ENCODE measurements at places on chromosomes 3 and 15.

- DNase-seq, result no peak
Observed at GRCh38 chr3:119595639-119596334, 1.9 kb upstream of the PLA1A start.

GRCh38 chr3:16917256-16917935, 32.6 kb downstream of the PLCL2 start:
- no peak for DNase-seq

- no peak for DNase-seq
Observed at GRCh38 chr3:180294282-180295027, 257.7 kb upstream of the PEX5L start.

- DNase-seq, result no peak
Observed at GRCh38 chr3:32315441-32315840, 76.2 kb upstream of the CMTM7 start.

DNA sequence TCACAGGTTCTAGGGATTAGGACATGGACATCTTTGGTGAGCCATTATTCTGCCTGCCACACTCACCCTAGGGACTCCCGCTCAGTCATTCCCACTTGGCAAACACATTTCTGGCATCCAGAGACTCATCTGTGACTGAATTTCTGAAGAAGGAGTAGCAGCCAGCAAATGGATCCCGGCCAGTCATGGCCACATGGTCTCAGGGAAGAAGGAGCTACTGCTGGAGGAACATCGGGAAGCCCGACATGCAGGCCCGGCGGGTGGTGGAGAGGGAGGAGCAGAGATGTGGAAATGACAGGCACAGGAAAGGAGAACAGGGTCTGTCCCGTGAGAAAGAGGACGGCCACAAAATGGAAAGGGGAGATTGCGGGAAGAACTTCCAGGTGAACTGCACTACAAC, 65.4 kb downstream of the SEMA5B start:
- DNase-seq, result no peak

GRCh38 chr15:75723171-75723846, 10.7 kb upstream of the CSPG4 start:
- DNase-seq, result peak; percentile 1

- peak; percentile 21 for DNase-seq
Observed at GRCh38 chr15:48062148-48062872, 58.5 kb upstream of the SLC24A5 start.

DNA sequence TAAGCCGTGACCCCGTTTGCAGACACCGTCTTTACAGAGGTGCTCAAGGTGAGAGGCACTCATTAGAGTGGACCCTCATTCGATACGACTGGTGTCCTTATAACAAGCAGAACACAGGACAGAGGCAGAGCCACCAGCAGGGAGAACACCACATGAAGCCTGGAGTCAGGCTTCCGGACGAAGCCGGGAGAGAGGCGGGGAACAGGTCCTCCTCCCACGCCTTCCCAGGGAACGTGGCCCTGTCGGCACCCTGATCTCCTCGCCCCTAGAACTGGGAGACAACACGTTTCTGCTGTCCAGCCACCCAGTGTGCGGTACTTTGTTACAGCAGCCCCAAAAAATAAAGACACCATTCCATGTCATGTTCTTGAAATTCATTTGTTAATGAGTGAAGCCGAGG, 33.6 kb downstream of the ZDHHC19 start:
- DNase-seq, result no peak

GRCh38 chr3:36707623-36708409, 56.5 kb downstream of the DCLK3 start:
- DNase-seq, result no peak

DNA sequence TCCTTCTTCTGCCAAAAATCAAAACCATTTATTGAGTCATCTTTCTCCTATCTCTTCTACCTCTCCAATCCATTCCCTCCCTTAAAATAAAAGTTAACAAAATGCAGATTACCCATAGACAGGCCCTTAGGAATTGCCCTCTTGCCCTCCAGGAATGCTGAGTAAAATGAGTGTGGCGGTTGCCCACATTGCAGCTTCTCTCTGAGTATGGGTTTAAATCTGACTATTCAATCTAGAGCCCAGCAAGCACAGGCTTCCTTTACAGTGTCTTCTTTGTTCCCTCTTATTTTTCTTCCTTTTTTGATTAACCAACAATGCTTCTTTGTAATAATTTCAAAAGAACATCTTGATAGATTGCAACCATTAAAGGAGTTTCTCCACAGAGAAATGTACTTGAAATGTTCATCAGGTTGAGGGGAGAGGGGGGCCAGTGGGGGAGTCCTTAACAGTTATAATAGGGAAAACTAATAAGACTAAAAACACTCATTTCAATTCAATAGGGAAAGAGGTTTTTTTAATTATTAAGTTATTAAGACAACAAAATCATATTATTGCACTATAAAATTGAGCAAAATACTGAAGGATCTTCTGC, 135.3 kb upstream of the LMCD1 start:
- DNase-seq, result no peak

DNA sequence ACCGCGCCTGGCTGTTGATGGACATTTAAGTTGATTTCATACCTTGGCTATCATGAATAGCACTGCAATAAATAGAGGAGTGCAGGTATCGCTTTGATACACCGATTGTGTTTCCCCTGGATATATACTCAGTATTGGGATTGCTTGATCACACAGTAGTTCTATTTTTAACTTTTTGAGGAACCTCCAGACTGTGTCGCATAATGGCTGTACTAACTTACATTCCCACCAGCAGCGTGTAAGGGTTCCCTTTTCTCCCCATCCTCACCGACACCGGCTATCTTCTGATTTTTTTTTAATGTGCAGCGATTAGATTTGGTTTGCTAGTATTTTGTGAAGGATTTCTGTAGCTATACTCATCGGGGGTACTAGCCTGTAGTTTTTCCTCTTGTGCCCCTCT, 16.0 kb downstream of the RUBCN start:
- no peak for DNase-seq

DNA sequence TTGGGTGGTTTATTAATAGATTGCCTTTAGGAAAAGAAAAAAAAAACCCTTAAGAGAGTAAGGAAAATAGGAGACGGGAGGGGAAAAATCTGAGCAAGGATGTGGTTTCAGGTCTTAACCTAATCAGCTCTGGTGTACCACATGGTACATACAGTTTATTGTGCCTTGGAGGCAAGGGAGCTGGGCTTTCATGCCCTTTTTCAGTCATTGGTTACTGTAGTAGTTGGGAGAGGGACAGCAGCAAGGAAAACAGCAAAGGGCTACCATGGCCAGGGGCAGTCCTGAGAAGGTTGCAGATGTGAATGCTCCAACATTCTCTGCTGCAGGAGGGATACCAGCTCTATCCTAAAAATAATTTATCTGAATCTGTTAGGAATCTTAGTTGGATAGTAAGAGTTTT, 5.9 kb downstream of the CMC1 start:
- no peak for DNase-seq

GRCh38 chr15:68783226-68784058, 37.3 kb downstream of the ANP32A start:
- no peak for DNase-seq

GRCh38 chr15:57596978-57597377, 5.3 kb downstream of the MYZAP start:
- DNase-seq, result no peak

GRCh38 chr3:116230431-116231020, 214.8 kb downstream of the LSAMP start:
- no peak for DNase-seq

DNA sequence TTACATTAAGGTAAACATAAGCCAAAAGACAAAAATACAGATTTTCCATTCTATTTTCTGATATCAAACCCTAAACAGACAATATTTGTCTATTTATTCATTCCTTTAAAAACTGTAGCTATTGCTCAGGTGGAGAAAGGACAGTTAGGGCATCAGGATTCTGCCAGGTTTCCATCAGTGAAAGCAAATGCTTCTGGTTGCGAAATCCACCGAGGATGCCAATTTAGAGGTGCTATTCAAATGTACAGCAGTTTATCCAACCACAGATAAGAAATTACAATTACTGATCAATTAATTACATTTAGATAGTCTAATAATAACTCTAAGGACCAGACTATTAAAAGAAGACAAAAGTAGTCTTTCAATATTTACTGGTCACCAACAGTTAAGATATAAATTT, 3.9 kb downstream of the TOMM70 start:
- DNase-seq, result no peak

- no peak for DNase-seq
Observed at GRCh38 chr15:37873336-37873735, 61.1 kb upstream of the TMCO5A start.

- no peak for DNase-seq
Observed at GRCh38 chr3:81268526-81268925, 492.9 kb downstream of the GBE1 start.

- DNase-seq, result no peak
Observed at GRCh38 chr3:150411976-150412375, 3.9 kb downstream of the TSC22D2 start.

- no peak for DNase-seq
Observed at GRCh38 chr15:88535100-88535499, 11.4 kb downstream of the DET1 start.

- no peak for DNase-seq
Observed at GRCh38 chr3:16064642-16065414, 109.7 kb upstream of the GALNT15 start.

DNA sequence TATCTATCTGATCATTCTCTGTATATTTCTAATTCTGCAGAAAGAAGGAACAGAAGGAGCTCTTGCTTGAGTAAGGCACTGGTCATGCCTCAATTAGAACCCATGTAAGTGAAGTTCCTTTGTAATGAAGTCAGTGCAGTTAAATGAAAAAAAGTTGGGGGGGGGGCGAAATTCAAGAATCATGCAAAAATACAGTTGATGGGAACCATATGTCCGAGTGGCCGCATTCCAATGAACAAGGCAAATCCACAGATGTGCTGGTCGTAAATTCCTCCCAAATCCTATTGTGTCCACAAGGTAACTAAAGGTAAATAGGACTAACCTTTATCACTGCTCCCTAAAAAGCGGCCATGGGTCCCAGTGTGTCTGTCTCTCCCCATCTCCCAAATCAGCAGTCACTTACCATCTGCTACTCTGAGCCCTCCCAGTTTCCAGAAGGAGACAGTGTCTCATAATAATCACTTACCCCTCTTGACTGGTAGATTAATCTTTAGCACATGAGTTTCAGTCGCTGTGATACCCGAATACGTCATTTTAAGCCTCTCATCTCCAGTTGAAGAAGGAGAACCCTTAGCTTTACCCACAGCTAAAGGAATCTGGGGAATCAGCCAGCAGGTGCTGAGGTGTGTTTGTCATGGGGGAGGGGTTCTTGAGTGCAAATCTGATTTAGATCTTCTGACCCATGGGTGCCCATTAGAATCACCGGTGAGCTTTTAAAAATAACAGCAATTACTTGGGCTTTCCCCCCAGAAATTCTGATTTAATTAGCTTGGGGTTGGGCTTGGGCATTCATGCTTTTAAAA, 56.3 kb upstream of the EPHB3 start:
- DNase-seq, result peak; percentile 33

DNA sequence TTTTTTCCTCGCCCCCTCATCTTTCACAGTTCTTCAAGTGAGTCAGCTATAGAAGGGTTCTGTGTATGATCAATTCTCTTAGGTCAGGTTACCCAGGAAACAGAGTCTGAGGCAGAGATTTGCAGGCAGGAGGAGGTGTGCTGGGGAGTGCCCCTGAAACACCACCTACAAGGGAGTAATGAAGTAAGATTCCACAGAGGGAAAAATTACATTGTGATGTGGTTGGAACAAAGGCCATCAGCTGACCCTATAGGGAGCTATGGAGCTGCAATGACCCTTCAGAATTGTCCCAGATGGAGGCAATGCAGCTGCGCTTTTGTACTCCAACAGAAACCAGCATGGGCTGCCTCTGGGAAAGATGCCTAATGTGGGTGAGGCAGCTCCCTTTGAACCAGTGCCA, 142.2 kb upstream of the CNTN3 start:
- DNase-seq, result no peak

- DNase-seq, result no peak
Observed at GRCh38 chr3:188037195-188037718, 116.7 kb upstream of the LPP start.

- DNase-seq, result no peak
Observed at GRCh38 chr3:36511791-36512486, 131.6 kb downstream of the STAC start.

DNA sequence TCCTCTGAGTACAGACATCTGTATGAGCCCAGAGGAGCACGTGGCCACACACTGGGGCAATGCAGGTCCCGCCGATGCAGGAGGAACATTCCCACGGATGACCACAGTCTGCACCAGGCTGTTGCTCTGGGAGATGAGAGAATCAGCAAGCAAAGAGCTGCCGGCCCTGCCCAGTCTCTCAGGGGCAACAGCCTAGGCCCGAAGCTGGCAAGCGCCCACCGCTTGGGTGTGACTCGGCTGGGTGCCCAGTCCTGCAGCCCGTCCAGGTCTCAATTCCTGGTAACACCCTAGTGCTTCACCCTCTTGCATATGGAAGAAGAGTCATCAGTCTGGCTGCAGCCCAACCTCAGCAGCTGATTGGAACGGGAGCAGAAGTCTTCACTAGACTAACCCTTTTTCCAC, 153.7 kb upstream of the HES1 start:
- DNase-seq, result no peak

DNA sequence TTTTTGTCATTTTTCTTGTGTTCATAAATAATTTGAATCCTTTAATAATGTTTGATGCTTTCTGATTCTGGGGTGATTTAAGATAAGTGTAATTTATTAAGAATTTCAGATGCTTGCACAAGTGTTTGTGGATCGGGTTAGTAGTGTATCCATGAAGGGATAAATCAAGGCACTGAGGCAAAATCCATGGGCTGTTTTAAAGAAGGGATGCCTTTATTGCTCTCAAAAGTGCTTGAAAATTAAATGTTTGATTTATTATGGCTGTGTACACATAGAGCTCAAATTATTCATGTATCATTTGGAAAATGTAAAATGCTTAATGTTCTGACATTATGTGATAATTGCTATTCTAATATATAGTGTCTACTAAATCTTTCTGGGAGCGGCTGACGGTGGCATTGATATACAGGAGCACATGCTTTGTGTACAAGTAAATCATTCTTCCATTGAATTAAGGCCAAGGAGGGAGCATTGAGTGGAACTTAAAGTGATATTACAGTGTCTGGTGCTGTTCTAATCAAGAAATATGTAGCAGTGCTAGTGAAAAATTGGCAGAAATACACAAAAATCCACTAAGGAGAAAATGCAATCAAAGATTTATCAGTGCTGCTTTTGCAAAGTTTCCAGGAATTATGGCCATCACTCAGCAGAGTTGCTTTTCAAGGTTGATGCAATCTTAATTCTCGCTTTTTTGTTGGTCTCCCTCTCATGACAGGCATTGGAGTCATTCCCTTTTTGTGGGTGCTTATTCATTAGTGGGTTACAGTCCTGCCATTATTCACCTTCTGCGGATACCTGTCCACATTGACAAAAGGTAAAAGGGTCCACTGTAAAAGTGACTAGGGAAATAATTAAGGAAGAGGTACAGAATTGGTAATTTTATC, 181.6 kb downstream of the MFSD1 start:
- no peak for DNase-seq
